ENCODE measurements at places on chromosomes 7 and 10. TPM values are rescaled to one million over a fixed set of nuclear protein-coding genes. Genes with fewer than 3 reads are reported as not detected.

The GTF2I gene
- 188 TPM for total RNA-seq

The EBLN1 gene
- total RNA-seq: not detected

- peak; percentile 62 for DNase-seq
Observed at GRCh38 chr10:77104459-77104980, 533.1 kb downstream of the KCNMA1 start.

GRCh38 chr7:97971120-97971989 lies 18.6 kb downstream of the OCM2 start:
- peak; percentile 24 for DNase-seq

DNA sequence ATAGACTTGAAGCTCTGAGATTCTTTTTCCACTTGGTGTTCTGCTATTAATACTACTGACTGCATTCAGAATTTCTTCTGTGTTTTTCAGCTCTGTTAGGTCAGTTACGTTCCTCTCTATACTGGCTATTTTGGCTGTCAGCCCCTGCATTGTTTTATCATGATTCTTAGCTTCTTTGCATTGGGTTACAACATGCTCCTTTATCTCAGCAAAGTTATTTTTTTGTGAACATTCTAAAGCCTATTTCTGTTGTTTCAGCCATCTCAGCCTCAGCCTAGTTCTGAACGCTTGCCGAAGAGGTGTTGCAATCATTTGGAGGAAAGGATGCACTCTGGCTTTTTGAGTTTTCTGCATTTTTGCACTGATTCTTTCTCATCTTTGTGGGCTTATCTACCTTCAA lies 201.5 kb upstream of the GNAI1 start:
- DNase-seq: no peak

GRCh38 chr10:71323407-71323806 lies 4.3 kb downstream of the SLC29A3 start:
- peak; percentile 57 for DNase-seq

DNA sequence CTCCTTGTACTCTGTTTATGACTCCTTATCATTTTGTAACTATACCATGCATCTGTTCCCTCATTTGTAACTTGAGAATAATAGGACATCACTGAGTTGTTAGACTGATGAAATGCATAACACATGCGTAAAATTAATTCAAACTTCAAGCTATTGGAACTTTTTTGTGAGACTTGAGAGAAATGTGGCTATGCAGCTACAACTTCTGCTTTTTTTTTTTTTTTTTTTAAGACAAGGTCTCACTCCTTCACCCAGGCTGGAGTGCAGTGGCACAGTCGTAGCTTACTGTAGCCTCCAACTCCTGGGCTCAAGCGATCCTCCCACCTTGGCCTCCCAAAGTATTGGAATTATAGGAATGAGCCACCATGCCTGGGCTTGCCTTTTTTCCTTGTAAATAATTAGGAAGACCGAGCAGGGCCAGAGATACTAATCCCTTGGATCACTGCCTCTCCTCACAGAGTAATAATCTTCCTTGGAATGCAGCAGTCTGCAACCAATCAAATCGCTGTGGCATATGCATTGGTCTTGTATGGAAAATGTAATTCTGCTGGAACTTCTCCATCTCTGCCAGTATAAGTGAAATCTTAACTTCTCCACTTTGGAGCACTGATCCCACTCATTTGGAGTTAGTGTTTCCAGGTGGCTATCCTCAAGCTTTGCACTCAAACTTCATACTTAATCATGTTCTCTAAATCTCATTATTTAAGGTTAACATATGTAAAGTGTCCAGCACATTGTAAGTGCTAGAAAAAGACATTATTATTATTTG lies 2.0 kb upstream of the PANK1 start:
- DNase-seq: no peak

DNA sequence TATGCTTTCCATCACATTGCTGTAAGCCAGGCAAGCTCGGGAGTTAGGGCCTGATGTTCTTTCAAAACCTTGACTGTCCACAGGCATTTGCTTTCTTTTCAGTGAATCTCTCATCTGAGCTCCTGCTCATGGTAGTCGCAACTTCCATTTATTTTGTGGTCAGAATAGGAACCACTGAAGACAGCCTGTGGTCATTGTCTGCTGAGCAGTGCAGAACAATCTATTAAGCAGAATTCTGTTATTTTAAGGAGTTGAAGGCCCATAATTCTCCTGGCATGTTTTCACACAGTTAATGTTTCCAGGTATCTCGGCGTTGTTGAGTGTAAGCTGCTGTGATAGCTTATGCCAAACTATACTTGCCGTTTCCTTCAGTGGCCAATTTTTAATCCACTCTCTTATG lies 491.1 kb upstream of the AKR1E2 start:
- DNase-seq: no peak

DNA sequence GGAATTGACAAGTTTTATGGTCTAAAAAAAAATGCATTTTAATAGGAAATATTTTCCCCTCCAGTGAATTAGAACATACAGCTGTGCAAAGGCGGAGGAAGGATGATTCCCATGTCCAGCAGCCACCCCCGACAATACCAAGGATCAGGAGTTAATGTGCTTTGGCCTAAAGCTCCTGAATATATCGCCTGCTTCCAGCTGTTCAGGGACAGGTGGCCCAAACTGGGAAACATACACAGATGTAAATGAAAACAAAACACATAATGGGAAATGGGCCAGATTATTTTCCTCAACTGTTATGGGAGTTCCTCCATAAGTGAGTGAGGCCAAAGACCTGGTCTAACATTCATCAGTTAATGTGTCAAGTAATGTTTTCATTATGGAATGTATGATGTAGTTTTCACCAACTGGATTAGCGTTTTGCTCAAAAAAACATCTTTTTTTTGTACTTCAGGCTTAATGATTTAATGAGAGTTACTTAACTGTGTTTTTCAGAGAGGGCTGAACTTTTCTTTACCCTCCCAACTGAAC lies 55.1 kb upstream of the LAMB1 start:
- DNase-seq: no peak

DNA sequence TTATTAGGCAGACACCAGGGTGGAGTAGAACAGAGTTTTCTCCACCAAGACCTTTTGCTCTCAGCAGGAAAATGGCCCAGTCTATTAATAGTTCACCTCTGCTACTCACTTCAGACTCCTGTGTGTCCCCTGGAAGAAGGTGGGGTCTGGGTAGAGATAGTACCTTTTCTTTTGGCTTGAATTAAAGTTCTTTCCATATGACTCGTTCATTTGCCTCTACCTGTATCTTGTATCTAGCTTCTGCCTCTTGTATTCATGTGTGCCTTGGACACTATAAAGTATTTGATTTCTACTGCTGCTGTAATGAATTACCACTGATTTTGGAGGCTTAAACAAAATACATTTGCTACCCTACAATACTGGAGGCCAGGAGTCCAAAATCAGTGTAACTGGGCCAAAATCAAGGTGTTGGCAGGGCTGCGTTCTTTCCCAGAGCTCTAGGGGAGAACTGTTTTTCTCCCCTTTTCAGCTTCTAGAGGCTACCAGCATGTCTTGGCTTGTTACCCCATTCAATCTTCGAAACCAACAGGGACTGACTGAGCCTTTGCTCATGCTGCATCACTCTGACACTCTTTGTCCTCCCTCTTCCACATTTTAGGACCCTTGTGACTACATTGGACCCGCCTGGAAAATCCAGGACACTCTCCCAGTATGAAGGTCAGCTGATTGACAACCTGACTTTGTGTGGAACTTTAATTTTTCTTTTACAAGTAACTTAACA lies 155.6 kb upstream of the PRSS58 start:
- DNase-seq: no peak

GRCh38 chr10:60414877-60415585 lies 25.4 kb upstream of the ANK3 start:
- DNase-seq: peak; percentile 94

Measured in A172 (cell line).